D721Med (cell line): ENCODE measurements at places on chromosomes 3 and 15.

GRCh38 chr3:52429779-52430415 is 15.0 kb downstream of the SEMA3G start:
- DNase-seq, result no peak

GRCh38 chr3:140911822-140912221 is 29.8 kb upstream of the SLC25A36 start:
- no peak for DNase-seq

DNA sequence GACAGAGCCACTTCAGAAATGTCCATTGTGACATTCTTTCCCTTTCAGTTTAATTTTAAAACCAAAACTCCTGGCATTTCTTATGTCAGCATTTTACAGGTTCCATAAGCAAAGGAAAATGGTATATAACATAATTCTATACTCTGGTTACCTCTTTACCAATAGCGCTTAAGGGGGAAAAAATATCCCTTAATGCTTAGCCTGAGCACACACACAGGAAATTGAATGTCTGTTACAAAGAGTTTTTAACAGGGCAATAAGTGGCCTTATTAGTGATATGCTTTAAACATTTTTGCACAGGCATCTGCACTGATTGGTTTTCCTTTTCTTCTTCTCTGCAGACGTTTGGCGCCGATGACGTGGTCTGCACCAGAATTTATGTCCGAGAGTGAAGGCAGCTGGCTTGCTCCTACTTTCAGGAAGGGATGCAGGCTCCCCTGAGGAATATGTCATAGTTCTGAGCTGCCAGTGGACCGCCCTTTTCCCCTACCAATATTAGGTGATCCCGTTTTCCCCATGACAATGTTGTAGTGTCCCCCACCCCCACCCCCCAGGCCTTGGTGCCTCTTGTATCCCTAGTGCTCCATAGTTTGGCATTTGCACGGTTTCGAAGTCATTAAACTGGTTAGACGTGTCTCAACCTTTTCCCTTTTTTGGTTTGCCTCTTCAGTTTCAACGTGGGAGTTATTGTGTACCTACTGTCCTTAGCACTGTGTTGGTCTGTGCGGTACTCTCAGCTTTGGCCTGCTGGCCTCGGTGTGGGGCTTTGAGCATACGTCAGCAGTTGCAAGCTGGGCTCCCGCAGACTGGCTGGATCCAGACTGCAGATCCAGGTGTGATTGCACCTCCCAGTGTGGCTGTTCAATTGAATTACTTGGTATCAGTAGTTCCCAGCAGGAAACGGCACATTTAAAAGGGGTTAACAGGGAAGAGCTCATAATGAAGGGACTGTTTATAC is 7.7 kb downstream of the CRABP1 start:
- DNase-seq, result no peak

- DNase-seq, result no peak
These were observed 459.4 kb upstream of the TGFBR2 start for GRCh38 chr3:30146978-30147377.

- no peak for DNase-seq
These were observed 21.6 kb downstream of the MCTP2 start for GRCh38 chr15:94252906-94253491.

GRCh38 chr15:76204916-76205460 is 106.3 kb downstream of the ETFA start:
- DNase-seq, result no peak
